Cardiac fibroblast (primary cell): ENCODE measurements at places on chromosomes 16 and 17.

DNA sequence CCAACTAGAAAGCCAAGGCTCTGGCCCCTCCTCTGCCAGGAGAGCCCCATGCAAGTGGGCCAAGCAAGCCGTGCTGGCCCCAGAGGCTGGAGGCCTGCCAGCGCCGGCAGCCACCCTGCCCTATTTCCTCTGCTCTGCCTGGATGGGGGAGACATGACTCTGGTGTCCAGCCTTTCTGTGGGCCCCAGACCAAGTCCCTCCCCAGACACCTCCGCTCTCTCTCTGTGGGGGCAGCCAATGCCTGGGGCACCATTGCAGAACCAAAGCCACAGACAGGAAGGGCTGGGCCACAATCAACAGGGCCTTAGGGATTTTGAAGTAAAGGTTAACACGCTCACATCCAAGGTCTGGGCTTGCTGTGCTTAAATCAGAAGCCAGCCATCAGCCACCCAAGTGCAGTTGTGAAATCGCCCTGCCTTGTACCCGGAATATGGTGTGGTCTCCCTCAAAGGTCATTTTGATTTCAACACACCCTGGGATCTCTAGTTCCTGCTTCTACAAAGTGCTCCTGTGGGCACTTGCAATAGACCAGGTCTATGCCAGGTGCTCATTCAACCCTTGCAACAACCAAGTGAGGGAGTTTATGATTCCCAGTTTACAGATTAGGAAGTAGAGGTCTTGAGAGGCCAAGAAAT lies 63.5 kb upstream of the TEX2 start:
- DNase-seq: peak; percentile 94

DNA sequence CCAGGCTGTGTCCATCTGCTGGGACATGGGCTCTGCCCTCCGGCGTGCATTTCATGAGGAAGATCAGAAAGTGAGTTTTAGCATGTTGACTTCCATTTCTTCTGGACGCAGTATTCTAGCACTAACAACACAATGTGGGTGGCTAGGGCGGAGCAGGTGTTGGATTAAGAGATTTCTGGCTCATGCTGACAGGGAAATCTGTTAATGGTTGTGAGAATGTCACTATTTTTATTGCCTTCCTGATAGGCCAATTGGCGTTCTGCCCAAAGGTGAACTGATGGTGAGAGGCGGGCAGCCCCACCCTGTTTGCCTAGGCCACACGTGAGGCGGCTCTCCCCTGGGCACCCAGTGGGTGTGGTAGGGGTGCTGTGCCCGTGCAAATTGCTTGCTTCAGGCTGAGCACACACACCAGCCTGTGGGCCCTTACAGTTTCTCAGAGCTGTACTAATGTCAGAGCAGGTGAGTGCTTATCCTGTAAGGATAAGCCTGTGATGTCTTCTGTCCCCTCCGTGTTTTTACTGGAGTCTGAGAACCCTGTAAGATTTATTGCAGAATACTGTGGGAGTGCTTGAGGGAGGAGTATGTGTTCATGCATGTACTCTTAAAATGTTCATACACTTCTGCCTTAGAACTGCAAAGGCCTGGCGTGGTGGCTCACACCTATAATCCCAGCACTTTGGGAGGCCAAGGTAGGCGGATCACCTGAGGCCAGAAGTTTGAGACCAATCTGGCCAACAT lies 30.9 kb downstream of the PGS1 start:
- DNase-seq: no peak

DNA sequence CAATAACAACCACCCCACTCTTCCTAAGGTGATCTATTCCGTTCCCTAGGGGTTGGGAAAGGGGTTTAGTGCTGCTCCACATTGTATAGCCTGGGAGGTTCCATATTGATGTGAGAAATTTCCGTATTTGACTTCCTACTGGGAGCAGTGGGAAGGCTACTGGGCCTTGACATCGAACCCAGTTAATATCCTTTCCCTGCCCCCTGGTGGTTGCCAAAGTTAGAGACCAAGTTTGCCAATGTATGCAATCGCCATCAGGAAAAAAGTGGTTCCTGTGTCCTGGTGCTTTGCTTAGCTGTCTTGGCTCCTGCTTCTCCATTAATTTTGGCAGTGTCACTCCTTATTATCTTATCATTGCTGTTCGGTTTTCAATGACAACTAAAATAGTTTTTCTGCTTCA lies 914.9 kb downstream of the KCNJ2 start:
- DNase-seq: peak; percentile 74

GRCh38 chr17:75034236-75034908 lies 12.4 kb downstream of the ATP5PD start:
- peak; percentile 95 for DNase-seq

DNA sequence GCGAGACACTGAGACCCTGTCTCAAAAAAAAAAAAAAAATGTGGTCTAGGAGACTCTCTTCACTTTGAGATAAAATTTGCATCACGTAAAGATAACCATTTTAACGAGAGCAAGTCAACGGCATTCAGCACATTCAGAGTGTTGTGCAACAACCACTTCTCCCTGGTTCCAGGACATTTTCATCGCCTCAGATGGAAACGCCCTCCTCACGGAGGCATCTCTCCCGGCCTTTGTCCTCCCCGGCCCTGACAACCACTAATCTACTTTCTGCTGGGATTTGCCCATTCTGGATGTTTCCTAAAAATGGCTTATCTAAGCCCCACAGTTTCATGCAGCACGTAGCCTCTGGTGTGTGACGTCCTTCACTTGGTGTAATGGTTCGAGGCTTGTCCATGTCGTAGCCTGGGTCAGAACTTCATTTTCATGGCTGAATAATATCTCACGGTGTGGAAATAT lies 6.4 kb upstream of the NPRL3 start:
- DNase-seq: no peak
